ENCODE measurements at places on chromosomes 16 and 17.

DNA sequence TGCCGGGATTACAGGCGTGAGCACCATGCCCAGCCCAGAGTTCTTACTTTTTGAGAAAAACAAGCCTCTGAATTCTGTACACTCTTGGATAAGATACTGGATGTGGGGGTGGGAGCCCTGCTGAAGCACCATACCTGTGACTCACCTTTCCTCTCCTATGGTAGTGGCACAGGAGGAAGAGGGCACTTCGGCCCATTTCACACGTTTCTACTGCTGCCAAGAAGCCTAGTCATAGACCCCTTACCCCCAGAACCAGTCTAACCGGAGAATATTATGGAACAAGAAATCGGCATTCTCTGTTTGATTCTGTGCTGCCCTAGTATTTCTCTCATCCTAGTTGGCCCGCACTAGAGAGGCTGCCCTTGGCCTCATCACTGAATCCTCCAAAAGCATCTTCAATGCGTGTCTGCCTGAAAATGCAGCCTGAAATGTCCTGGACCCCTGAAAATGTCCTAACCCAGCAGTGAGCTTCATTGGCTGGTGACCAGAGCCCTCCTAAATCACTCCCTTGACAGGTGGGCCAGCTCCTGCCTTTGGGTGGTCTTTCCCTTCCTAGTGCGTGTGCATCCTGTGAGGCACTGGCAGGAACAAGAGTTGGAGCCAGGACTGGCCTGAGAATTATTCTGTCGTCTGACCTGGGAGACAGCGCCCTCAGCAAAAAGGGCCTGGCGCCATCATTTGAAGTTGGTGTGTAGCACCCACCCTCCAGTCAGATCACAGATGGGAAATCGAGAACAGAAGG is 37.9 kb downstream of the NDEL1 start:
- no peak for DNase-seq

DNA sequence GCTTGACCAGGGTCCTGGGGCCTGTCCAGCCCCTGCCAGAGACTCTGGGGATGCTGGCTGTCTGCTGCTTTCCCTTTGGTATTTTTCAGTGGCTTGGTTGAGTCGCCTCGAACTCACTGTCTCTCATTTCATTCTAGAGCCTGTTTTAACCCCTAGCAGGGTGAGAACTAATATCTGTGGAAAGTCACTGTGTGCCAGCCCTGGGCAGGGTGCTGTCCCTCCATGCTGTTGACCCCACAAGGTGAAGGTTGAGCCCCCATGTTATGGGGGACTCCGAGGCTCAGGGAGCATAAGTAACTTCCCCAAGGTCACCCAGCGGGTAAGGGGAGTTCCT is 33.0 kb downstream of the DCAKD start:
- DNase-seq, result no peak

DNA sequence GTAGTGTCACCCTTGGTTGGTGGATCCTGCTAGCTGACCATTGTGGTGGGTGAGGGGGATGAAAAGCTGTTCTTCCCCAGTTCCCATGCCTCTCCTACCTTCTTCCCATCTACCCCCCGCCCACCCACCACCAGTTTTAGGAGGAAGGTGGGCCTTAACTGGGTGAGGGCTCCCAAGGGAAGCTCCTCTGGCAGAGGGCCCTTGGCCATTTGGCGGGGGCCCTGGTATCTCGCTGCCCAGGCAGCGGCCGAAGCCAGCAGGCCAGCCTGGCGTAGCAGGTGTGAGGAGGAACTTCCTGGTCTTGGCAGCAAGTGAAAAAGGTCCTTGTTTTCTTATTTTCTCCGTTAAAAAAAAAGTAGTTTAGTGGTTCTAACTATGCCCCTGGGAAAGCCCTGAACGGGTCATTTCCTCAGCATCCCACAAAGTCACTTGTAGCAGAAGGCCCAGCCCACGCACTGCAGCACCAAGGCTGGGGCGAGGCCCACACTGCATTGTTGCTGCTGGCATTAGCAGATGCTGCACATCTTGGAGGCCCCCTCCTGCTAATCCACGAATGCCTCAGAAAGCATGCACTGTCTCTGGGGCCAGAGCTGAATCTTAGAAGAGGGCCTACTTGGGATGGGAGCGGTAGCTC is 72.5 kb downstream of the MPRIP start:
- no peak for DNase-seq

DNA sequence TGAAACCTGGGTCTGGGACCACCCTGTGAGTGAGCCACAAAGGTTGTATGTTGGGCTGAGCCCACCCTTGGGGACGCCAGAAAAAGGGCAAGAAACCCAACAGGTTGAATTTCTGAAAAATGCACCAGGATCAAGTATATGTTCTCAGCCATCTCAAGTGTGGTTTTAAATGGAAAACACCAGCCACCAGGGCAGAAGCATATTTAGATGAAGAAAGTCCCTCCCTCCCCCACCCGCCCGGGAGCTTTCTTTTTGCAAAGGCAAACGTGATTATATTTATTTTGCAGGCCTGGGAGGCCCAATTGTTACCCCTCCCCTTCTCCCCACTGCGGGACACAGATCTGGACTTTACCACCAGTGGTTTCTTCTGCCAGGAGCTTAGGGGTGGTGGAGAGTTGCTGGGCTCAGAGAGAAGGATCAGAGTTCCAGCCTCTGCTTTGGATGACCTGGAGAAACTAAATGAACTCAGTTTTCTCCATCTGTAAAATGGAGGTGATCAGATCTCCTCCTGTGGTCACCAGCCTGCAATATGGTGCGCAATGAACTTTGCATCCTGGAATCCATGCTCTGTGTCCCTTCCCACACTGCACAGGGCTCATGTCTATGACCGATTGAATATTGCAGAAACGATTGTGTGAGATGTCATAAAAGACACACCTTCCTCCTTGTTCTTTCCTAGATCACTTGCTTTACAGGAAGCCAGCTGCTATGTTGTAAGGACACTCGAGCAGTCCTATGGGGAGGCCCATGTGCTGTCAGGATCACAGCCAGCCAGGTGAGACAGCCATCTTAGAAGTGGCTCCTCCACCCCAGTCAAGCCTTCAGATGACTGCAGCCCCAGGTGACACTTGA is 21.0 kb upstream of the NGFR start:
- no peak for DNase-seq

GRCh38 chr16:12900156-12900555 is 1.2 kb upstream of the SHISA9 start:
- no peak for DNase-seq

- no peak for DNase-seq
Measured at GRCh38 chr17:20280851-20281250, 186.5 kb downstream of the LGALS9B start.

DNA sequence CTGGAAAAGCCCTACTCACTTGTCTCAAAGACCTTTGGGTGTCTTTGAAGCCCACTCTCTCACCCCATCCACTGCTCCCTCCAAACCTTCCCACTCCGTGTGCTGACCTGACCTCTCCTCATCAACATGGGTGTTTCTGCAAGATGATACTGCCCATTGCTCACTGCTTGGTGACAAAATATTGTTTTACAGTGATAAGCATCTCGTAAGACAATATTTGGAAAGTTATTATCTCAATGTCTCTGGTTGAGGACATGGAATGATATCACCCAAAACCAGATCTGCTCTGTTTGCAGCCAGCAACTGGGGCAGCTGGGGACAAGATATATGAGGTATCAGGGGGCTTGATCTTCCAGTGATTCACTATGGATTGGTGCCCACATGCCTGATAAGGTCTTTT is 195.8 kb downstream of the SALL1 start:
- DNase-seq, result no peak

- no peak for DNase-seq
Measured at GRCh38 chr17:39822051-39822451, 42.1 kb downstream of the IKZF3 start.

GRCh38 chr17:36721560-36722120 is 120.3 kb downstream of the MRM1 start:
- DNase-seq, result no peak

DNA sequence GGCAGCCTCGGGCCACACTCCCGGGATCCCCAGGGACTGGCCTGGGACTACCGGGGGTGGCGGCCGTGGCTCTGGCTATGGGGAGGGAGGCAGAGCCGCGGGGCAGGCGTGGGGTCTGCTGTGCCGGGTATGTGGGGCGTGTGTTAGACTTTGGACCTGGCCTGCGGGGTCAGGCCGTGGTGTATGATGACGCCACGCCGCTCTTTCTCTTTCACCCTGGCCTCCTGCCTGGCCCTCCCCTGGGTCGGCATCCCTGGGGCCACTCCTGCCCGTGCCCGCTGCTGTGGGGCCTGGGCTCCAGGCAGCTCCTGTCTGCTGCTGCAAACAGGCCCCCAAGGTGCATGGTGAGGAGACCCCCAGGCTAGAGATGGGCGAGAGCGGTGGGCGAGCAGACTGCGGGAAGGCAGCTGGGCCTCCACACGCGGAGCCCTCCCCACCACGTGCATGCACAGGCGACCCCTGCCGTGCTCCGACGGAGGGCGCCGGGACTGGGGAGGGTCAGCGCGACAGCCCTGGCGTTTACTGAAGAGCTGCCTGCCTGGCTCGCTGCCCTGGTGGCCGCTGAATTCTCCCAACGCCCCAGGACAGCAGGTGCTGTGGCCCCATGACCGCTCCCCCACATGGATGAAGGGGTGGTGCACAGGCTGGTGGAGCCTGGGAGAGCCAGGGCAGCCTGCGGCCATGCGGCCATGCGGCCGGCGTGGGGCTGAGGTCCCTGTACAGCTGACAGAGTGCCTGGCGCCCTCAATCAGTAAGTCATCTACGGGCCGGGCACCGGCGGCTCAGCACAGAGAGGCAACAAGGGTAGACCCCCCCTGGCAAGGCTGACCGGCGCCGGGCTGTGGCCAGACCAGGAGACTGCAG is 16.0 kb downstream of the CAPN15 start:
- no peak for DNase-seq

DNA sequence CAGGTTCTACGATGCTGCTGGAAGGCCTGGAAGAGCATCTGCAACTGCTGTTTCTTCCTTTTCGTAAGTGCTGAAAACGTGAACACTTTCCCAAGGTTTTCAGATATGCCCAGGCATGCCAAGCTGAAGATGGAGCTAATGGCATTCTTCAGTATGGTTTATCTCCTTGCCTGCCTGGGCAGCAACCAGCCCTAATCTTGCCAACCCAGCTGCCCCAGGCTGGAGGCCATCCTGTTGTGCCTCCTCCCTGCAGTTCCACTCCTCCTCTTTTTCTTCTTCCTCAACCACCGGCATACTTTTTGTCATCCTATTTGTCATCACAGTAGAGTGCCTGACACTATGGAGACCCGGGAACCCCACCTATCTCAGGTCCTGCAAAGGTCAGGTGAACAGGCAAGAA is 1849.3 kb downstream of the TP53TG3F start:
- no peak for DNase-seq

DNA sequence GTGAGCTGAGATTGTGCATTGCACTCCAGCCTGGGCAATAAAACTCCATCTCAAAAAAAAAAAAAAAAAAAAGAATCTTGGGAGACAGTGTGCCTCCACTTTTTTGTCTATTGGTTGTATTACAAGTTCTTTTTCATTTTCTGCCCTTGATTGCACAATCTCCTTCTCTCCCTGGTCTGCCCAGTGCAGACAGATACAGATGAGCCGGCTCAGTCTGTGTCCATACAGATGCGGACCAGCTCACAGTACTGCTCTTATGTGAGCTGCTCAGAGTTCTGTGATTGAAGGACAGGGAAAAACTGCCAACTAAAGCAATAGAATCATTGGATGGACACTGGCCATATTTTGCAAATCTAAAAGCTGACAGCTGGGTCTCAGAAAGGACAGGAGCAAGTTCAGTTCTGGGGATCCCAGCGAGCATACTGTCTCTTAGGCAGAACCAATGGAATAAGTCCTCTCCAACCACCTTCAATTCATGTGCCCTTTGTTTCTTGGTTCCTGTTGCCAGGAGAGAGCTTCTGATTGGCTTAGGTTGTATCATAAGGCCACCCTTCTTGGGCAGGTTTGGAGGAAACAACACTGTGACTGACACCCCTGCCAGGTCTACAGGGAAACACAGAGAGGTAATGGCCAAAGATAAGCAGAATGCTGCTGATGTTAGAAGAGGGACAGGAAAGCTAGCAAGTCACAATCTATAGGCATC is 495.6 kb upstream of the HSBP1 start:
- DNase-seq, result no peak

GRCh38 chr17:8223356-8224126 is 13.2 kb upstream of the AURKB start:
- no peak for DNase-seq

- DNase-seq, result no peak
Measured at GRCh38 chr17:76239538-76240274, 587 bp downstream of the RNF157 start.

- no peak for DNase-seq
Measured at GRCh38 chr17:18018411-18018921, 20.5 kb downstream of the ATPAF2 start.

DNA sequence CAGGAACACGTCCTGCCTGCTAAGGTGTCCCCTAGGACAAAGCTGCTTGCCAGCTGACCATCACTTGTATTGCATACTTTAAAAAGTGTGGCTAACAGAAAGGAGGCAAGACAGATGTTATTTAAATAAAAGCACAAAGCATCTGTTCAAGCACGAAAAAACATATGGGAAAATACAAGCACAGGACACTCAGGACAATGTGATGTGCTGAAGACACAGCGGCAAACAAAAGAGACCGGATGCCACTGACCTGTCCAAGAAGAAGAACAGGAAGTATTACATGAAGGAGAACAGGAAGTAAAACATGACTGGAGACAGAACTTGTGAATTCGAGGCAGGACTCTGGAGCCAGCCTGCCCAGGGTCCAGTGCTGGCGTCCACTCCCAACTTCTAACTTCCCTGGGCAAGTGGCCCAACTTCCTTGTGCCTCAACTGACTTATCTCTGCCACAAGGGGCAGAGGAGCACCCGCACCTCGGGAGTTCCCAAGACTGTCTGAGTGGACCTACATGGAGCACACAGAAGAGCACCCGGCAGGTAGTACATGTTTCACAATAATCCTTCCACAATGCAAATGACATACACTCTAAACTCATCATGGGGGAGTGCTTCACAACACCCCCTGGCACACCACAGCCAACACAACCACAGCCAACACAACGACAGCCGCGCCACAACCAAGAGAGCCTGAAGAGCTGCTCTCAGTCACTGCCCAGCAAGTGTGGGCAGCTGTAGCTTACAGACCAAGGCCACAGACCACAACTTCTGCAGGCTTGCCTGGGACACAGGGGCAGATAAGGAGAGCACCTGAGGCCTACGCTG is 36.6 kb downstream of the ANKRD11 start:
- DNase-seq, result no peak

- no peak for DNase-seq
Measured at GRCh38 chr17:33459078-33459940, 166.2 kb upstream of the ASIC2 start.

Measured in fibroblast of skin of left biceps (primary cell).